ENCODE measurements at places on chromosomes 4 and X.
A peak's percentile ranks its signal among the peaks of the same experiment; 100 is the strongest.

DNA sequence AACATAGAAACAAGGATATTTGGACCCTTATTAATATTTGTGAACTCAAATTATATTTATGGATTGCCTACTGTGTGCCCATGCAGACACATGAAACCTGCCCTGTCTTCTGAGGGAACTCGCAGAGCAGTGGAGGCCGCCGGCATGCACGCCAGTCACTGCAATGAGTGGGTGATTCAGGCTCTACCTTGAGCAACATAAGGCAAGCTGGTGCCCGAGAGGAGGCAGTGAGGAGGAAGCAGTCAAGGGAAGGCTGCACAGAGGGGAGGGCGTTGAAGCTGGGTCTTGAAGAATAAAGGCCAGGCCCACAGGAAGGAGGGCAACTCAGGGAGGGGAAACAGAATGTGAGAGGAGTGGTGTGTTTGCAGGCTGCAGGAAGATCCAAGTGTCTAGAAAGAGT lies 52.8 kb downstream of the PPEF2 start:
- no peak for DNase-seq

- peak; percentile 12 for DNase-seq
Observed at GRCh38 chrX:26558719-26559386, 342.9 kb downstream of the MAGEB5 start.

GRCh38 chr4:111510535-111510934 lies 634.7 kb upstream of the FAM241A start:
- no peak for DNase-seq

DNA sequence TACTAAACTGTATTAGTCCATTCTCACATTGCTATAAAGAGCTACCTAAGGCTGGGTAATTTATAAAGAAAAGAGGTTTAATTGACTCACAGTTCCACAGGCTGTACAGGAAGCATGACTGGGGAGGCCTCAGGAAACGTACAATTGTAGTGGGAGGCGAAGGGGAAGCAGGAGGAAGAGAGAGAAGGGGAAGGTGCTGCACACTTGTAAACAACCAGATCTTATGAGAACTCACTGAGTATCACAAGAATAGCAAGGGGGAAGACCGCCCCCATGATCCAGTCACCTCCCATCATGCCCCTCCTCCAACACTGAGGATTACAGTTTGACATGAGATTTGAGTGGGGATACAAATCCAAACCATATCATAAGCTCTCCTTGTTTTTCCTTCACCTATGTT lies 40.9 kb downstream of the RPA4 start:
- DNase-seq, result no peak

Data from NCI-H1930 (cell line).